ENCODE measurements at places on chromosomes 5 and 9.

DNA sequence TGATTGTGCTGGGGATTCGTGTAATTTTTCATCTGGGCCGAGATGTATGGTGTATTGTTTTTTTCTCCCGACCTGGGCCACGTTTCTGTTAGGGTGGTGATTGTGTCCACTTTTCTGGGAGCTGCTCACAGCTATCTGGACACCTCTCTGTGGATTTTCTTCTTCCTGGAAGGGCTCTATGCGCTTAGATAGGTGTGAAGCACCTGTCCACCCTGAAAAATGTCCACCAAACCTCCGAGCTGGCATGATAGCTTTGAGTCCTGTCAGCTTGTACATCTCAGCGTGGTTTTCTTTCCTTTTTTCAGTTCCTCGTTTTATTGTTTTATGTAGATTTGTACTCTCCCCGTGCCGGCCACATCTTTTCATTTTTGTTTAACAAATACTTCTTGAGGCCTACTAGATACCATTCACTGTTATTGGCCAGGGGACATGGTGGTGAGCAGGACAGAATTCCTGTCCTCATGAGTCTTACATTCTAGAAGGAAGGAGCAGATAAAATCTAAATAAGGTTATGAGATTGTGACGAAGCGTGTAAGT, 1.1 kb downstream of the UGCG start:
- no peak for DNase-seq

- no peak for DNase-seq
Measured at GRCh38 chr9:102514541-102514940, 480.6 kb upstream of the CYLC2 start.

GRCh38 chr5:9301200-9301599, 244.7 kb downstream of the SEMA5A start:
- no peak for DNase-seq

- DNase-seq: no peak
Measured at GRCh38 chr9:98324801-98325200, 69.4 kb upstream of the TBC1D2 start.

GRCh38 chr5:176648474-176649194, 1.4 kb downstream of the TSPAN17 start:
- DNase-seq: no peak

Measured in activated naive CD8-positive, alpha-beta T cell treated with anti-CD3 and anti-CD28 coated beads, Interleukin-2, amount 50 U/mL, for 16 hours (primary cell).